ENCODE measurements at places on chromosomes 2 and 18. TPM values are rescaled to one million over a fixed set of nuclear protein-coding genes. Genes with fewer than 3 reads are reported as not detected.

- no peak for DNase-seq
Observed at GRCh38 chr2:231664727-231665126, 43.6 kb upstream of the PTMA start.

- DNase-seq = no peak
Observed at GRCh38 chr2:147792966-147793617, 51.7 kb upstream of the ACVR2A start.

DNA sequence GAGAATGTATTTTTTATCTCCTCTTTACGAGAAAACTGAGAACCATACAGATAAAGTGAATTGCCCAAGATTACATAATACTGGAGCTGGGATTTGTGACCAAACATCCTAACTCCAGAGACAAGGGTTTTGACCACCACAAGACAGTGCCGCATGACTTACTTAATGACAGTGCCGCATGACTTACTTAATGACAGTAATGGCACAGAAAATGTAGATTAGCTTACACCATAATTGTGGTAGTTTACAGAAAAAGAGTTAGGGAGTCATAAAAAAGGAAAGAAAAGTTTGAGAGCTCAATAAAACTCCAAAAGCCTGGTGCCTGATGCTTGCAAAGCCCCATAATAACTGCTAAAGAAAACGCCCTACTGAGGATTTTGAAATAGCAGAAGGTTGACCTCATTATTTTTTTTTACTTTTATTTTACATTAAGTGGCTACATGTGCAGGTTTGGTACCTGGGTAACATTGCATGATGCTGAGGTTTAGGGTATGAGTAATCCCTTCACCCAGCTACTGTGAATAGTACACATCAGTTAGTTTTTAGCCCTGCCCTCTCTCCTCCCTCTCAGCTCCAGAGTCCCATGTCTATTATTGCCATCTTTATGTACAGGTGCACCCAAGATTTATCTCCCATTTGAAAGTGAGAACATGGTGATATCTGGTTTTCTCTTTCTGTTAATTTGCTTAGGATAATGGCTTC lies 310.0 kb upstream of the UBE2E3 start:
- DNase-seq = no peak

GRCh38 chr2:173028671-173029070 lies 47.0 kb upstream of the MAP3K20 start:
- DNase-seq = peak; percentile 67

GRCh38 chr2:218329027-218329825 lies 27.4 kb upstream of the CATIP start:
- DNase-seq = no peak

GRCh38 chr2:86747711-86748639 lies 27.9 kb downstream of the RMND5A start:
- no peak for DNase-seq

DNA sequence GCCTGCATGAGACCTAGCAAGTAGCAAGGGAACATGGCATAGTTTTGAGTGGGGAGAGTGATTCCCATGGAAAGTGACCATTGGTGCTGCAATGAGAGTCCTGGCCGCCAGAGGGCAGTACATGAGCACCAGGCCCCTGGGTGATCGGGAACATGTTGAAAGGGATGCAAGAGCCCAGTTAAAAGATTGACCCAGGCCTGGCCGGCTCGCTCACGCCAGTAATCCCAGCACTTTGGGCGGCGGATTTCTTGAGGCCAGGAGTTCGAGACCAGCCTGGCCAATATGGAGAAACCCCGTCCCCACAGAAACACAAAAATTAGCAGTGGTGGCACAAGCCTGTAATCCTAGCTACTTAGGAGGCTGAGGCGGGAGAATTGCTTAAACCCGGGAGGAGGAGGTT lies 22.2 kb downstream of the FAP start:
- DNase-seq = peak; percentile 51

GRCh38 chr18:76455003-76455676 lies 39.9 kb downstream of the ZNF516 start:
- DNase-seq = peak; percentile 58

GRCh38 chr2:43469713-43470112 lies 126.1 kb downstream of the THADA start:
- no peak for DNase-seq

DNA sequence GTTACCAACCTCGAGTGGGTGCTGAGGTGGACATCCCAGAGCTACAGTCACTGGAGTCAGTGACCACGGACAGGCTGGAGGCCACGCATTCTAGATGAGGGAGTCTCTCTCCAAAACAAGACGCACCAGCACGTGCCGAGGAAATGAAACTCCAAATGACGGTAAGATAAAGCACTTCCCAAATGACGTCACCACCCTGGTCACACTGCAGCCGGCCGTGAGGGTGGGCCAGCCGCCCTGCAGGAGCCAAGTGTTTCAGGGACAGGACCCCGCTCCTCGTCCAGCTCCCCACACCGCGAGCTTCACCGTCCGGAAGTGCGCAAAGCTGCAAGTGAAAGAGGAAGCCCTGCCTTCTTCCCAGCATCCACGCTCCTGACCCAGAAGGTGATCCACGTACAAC lies 99.4 kb downstream of the ZNF516 start:
- DNase-seq = no peak

GRCh38 chr18:80108739-80109675 lies at the start of gene ADNP2:
ADNP2 (plus strand) TSS chr18:80109262; CDS start chr18:80117543, 8,281 bp downstream.
- DNase-seq = peak; percentile 93

DNA sequence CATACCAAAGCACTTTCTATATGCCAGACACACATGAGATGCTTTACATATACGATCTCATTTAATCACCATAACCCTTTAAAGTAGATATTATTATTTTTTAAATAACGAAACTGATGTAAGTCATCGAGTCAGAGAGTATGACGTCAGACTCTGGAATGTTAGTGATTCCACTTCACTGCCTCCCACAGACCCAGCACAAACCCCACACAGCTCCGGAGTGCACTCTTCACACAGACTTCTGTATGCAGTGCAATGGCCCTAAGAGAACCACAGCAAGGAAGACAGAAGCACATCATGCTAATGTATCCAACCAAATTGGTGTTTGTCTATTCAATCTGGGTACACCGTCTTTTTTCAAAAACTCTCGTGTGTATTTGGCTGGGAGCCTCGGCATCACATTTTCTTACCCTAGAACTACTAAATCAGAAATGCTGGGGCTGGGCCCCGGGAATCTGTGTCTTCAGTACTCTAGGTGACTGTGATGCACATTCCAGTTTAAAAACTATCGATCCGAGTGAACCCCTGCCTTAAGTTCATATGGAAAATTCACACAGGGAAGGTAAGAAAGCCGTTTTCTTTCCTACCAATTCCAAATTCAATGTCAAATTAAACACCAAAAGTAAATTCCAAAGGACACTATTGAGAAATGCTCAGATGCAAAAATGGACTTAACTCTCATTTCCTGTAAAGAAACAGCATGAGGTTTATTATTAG lies 117.7 kb upstream of the ACVR1C start:
- no peak for DNase-seq

DNA sequence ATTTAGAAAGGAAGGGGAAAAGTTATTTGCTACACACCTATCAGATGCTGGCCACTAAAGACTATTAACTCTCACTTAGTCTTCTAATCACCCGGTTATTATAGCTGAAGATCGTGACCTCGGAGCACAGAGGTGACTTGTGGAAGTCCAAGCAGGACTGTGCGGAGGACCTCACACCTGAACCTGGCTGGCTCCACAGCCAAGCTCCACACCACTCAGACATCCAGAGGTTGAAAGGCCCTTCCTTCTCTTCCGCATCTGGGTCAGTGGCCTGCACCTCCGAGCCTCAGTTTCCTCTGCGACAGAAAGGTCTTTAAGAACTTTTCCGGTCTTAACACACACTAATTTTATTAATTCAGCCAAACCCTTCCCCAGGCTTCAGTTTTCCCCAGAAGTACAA lies 57.9 kb downstream of the TNS1 start:
- no peak for DNase-seq

DNA sequence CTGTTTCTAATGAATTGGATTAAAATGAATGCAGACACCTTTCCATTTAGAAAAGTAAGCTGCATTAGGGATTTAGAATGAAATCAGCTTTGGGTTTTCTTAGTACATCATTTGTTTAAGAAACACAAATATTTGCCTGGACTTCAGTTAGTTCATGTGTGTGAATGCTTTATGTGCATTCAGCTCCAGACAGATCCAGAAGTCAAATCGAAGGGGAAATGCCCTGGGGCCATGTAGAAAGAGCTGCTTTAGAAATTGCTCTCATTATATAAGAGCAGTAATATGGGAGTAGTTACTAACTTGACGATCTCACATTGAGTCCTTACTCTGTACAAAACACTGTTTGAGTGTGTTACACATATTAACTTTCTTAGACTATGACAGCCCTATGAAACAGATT lies 88.0 kb upstream of the TTC39C start:
- DNase-seq = peak; percentile 43

Gene R3HDM1
- 17.6 TPM for total RNA-seq

Gene KIAA2012
- 0.21 TPM for total RNA-seq

Gene PPP4R1
- total RNA-seq = 169 TPM

Gene FASTKD2
- total RNA-seq = 51.6 TPM
